Stimulated activated CD8-positive, alpha-beta memory T cell treated with anti-CD3 and anti-CD28 coated beads, Interleukin-15, amount 100 ng/mL, for 4 hours (primary cell): ENCODE measurements at places on chromosomes 7 and 10.

DNA sequence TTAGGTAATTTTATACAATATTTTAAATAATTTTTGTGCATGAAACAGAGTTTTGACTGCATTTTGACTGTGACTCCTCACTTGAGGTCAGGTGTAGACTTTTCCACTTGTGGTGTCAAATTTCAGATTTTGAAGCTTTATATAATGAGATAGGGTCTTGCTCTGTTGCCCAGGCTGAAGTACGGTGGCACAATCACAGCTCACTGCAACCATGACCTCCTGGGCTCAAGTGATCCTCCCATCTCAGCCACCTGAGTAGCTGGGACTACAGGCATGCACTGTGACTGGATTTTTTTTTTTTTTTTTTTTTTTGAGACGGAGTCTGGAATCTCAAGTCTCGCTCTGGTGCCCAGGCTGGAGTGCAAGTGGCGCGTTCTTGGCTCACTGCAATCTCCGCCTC, 74.9 kb downstream of the TCF7L2 start:
- no peak for DNase-seq

DNA sequence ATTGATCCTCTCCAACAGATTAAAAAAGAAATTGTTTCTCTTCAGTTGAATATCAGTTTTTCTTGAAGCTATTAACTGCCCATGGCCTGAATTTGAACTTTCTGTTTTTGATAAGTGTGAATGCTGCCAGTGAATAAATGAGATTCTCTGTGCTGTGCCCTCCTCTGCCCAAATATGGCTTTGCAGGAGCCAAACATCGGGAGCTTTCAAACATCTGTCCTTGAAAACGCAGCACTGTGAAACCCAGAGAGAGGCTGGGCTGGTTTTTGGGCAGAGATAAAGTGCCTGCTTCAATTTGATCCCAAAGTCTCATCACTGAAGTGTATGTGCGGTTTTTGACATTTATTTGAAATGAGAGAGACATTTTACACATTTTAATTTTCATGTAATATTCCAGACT, 268.3 kb upstream of the SHH start:
- no peak for DNase-seq

- no peak for DNase-seq
Observed at GRCh38 chr10:97669571-97669970, 17.5 kb downstream of the AVPI1 start.

GRCh38 chr7:142338633-142339501, 81.0 kb upstream of the PRSS58 start:
- DNase-seq: no peak

DNA sequence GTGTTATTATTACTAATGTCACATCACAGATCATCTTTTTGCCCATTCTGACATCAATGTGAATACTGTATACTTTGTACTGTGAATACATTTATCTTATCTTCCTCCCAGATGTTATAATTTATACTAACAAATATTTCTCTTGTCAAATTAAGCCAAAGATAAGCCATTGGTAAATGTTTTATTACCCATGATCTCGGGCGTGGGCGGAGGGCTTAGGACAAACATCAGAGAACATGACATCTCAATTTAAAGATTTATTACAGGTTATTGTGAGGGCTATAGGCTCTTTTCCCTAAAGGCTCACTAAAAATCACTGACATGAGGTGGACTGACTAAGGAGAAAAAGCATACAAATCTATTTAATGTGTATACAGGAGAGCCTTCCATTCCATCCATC, 58.2 kb upstream of the DGKB start:
- no peak for DNase-seq
